ENCODE measurements at places on chromosomes 4 and X.

DNA sequence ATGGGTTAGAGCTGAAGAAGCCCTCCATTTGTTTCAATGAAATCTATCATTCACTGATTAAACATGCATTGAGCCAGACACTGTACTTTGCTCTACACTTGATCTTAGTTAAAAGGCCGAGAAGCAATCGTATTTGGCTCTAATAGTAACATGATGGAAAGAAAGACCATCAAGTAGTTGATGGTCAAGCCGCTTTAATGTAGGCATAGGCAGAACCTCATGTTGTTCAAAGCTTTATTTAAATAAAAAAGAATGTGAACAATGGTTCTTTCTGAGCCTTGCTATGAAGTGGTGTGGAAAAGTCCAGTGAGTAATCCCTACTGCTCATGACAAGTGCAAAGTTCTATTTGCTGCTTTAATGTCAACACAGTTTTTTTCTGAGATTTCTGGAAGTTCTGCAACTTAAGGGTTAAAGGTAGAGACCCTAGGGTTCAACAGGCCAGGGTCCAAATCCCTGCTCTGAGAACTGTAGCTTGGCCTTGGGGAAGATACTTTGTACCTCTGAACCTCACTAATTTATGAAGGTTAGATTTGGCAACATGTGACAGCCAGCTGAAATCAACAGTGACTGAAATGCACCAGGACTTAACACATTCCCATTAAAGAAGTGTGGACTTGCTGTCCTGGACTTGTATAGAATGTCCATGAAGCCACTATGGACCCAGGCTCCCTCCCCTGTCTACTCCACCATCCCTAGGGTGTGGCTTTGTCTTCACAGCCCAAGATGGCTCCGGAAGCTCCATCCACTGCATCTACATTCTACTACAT is 17.9 kb upstream of the LAP3 start:
- DNase-seq = no peak

- no peak for DNase-seq
These were observed 311.7 kb upstream of the TAPT1 start for GRCh38 chr4:16537926-16538325.

GRCh38 chrX:34893741-34894140 is 48.9 kb upstream of the FAM47B start:
- no peak for DNase-seq

DNA sequence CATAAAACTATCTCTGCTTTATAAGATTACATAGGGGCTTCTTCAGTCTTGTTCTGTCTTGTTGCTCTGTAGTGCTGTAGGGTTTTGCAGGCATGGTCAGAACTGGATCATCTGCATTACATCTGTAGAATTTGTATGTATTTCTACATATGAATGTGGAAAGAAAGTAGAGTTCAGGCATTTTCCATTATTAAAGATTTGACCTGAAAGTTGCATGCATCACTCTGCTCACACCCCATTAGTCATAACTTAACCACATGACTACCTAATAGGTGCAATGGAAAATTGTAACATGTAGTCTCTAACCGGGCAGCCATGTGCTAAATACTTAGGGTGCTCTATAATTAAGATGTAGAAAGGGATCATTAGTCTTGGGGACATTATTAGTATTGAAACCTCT is 45.7 kb upstream of the AGA start:
- no peak for DNase-seq

DNA sequence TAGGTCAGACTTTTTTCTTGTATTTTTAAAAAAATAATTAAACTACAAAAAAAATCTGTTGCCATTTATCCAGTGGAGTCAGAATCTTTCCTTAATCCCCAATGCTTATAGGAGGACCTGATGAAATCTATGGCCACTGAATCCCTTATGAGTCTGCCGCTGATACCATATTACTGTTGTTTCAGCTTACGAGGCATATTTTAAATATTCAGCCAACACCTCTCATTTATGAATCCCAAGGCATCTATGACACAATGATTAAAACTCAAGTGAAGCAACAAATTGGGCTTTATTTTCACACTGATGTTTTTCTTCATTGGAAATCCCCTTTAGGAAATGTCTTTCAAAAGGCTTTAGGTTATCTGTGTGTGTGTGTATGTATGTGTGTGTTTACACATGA is 137.8 kb upstream of the PUDP start:
- no peak for DNase-seq

- no peak for DNase-seq
These were observed 23.8 kb downstream of the VSIG4 start for GRCh38 chrX:66015900-66016689.

GRCh38 chrX:13428053-13428786 is 108.4 kb upstream of the ATXN3L start:
- no peak for DNase-seq

GRCh38 chr4:8644461-8644891 is 51.9 kb downstream of the CPZ start:
- peak; percentile 6 for DNase-seq

- DNase-seq = no peak
These were observed 315.6 kb downstream of the GPAT3 start for GRCh38 chr4:83851261-83852084.

DNA sequence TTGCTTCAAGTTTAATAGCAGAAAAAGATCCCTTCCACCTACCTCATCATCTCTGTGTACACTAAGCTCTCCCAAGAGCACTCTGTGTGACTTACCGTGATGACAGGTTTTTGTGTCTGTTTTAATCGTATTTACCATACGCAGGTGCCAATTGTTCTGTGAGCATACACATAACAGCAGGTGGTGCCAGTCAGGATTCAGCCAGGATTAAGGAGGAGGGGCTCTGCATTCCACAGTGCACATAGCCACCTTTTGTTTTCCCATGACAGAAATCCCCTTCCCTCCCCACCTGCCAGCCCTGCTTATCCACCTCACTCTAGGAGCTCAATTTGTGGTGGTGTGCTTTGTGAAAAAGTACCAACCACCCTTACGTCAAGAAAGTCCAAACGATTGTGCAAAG is 14.8 kb downstream of the ANK2 start:
- DNase-seq = no peak

Data from mucosa of descending colon (tissue), 3 donors.